ENCODE measurements at places on chromosomes 2 and 18.

- DNase-seq = no peak
Measured at GRCh38 chr2:24515831-24516230, 24.8 kb downstream of the NCOA1 start.

DNA sequence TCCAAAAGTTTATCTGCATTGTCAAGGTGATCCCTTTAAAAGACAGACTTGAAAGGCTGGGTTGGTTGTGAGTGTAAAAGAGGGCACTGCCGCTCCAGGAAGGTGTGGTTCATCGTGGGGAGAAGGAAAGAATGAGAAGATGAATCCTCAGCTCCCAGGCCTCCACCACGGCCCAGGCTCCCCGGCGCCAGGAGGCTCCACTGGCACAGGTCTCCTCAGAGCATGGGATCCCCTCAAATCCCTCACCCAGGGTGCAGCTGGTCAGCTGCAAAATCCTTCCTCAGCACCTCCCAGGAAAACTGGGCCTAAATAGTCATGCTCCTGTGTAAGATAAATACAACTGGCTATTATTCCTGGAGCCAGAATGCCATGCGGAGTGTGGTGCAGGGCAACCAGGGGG, 221.1 kb downstream of the ZNF516 start:
- no peak for DNase-seq

DNA sequence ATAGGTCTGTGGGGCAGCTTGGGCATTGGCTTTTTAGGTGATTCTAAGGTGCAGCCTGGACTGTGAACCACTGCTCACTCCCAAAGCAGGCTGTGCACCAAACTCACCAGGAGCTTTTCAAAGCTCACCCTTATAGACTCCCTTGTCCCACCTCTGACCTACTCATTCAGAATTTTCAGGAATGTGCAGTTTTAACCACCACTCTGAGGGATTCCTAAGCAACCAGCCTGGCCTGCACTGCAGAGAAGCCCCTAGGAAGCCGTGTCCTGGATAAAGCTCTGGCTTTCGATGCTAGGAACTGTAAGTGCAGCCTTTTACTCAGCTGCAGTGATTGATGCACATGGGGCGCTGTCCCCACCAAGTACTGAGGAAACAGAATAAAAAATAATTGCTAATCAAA, 33.0 kb downstream of the MRO start:
- DNase-seq = no peak

DNA sequence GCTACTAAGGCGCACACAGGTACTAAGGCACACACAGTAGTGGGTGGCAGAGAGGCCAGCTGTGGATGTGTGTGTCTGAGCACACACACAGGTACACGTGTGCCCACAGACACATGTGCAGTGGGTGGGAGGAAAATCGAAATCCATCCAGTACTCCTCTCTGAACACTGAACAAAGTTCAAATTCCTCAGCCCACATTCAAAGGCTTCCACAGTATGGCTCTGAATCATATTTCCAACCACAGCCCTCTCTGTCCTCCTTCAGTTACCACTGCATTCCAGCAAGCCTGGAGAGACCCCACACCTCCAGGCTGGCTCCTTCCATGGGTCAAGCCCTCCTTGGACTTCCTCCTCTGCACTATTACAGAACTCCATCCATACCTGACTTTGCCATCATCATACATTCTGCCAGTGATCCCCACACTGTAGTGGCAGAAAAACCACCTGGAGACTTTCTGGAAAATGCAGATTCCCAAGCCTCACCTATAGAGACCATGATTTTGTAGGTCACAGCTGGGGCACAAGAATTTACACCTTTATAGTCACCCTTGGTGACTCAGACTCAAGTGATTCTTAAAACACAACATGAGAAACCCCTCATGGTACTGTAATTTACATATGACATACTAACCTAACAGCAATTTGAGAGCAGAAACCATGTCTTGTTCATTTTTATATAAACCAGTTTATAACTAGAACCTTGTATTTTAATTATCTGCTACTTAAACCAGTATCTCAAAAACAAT, 31.4 kb downstream of the EPG5 start:
- DNase-seq = no peak

DNA sequence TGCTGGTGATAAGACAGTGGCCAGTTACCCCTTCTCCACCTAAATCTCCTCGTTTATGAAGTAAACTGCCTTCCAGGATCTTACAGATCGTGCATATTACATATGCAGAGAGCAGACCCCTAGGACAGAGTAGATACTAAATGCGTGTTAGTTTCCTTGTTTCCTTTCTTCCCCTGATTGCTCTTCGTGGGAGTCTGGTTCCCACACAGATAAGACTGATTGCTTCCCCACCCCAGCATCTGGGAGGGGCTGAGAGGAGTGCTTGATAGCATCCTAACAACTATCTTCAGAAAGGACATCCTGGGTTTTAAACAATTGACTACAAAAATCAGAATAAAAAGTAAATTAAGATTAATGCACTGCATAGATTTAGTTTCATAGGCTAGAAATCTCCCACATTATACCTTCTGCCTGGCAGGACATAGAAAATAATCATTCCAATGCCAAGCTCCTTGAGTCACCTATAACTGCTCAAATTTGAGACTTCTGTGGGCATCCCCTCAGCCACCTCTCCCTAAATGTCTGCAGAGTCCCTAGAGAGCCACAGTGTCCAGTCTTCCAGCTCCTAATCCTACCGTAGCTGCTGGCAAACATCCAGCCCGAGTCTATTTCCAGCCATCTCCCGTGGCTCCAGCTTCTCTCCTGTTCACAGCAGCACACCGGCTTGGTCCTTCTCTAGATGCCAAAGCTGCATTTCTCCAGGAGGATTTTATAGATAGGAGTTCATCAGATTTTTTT, 128.3 kb downstream of the LRRC30 start:
- no peak for DNase-seq

Measured in hindlimb muscle (tissue), 1 donor.